ENCODE measurements at places on chromosomes 13 and 19.
A peak's percentile ranks its signal among the peaks of the same experiment; 100 is the strongest.

DNA sequence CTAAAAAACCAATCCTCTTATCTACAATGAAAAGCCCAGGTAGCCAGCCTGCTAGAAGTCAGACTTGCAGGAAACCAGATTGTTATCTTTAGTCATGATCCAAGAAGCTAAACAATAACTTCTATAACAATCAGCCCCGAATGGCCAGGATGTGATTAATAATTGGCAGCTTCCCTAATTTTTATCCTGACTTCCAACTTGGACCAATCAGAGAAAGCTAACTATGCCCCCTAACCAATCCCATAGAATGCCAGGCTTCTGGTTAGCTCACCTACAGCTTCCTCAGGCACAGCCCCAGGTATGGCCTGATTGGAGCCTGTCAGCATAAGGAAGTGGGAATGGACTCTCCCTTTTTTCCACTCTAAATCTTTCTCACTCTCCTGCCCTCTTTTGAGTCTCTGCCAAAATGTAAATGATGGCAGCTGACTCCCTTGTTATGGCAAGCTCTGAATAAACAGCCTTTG, 394.9 kb downstream of the DLEU7 start:
- DNase-seq: no peak

DNA sequence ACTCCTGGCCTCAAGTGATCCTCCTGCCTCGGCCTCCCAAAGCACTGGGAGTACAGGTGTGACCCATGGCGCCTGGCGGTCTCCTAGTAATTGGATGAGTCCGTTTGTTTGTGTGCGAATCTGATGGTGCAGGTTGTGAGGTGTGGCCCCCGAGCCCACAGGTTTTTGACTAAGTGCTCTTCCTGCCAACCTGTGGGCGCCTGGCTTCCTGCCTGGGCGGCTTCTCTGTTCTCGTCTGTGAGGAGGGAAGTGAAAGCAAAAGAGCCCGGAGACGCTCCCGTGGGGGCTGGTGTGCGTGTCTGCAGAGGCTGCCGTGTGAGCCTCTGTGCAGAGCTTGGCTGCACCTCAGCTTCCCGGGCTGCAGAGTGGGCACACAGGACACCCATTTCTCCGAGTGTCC, 10.0 kb downstream of the ARHGAP45 start:
- DNase-seq: peak; percentile 89

DNA sequence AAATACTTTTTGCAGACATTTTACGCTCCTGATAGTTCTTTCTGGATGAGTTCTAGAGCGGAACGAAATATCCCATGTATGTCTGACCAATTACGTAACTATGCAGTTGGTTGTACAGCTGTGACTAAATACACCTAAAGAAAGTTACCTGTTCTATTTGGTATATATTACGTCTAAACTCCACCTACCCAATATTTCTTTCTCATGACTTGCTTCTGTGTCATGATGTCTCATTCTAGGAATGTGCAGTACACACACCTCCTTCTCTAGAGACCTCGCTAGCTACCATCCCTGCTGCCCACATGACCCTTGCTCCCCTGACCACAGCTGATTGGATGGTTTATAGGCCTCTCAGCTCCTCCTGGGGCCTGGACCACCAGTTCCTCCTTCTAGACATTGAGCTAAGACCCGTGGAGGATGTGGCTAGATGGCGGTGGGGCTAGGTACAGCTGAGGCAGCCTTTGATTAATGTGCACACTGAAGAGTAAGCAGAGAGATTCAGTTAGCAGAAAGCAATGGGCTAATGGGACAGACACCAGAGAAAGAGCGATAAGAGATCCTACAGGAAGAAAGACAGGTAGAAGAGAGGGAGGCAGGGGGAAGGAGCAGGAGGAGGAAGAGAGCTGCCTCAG, 422.1 kb downstream of the COG6 start:
- DNase-seq: no peak

- DNase-seq: no peak
Observed at GRCh38 chr19:50266896-50267295, 62.3 kb downstream of the KCNC3 start.

DNA sequence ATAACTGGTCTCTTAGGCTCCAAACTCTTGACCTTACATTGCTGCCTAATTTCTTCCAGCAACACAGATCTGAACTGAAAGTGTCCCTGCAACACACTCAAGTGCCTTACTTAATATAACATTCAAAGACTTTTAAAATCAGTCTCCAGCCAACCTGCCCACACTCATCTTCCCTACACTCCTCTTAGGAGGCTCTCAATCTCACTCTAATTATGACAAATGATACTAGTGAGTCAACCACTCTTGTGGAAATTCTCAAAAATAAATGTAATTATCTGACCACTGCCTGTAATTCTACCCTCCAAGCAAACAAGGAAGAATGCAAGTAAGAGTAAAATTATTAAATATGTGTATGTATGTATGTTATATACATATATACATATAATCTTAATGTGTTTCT, 348.1 kb upstream of the MIR17HG start:
- no peak for DNase-seq

DNA sequence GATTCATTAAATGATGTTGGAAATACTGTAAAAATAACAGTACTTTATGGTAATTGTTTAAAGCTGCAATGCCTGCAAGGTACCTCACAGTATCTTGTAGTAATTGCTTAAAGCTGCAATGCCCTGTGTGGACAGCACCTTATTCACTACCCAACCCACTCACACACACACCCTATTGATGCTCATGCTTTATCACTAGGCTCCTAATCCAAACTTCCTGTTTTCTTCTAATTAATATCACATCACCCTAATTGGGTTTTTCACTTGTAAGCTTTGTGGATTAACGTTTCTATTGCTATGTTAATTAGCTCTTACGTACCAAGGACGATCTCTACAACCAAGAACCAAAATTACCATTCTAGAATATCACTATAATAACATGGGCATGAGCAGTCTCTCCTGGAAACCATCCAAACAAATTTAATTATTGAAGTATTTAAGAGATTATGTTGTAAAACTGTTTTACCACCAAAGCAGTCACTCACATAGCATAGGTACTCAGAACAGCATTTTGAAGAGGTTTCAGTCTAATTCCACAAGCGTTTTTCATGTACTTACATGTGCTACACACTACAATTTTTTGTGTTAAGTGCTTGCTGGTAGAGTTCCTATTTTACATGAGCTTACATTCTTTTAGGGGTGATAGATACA, 303.8 kb downstream of the PCDH9 start:
- no peak for DNase-seq

DNA sequence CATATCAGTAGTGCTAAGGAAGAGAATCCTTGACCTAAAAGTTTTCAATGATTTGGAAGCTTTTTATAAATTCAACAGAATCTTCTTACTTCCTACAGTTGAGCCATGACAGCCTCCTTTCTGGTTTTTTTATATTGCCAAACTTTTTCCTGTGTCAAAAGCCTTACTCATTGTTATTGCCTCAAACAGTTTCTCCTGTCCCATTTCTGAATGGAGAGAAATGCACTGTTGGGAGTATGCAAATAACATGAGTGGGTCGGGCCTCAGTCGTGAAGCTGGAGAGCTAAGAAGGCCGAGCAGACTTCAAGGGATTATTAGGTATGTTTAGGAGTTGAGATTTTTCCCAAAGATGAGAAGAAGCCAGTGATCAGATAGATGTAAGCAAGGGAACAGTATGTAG, 766.4 kb upstream of the KLHL1 start:
- DNase-seq: no peak
